HS-27A (cell line): ENCODE measurements at places on chromosomes 5 and 9.

- no peak for DNase-seq
Observed at GRCh38 chr9:71756753-71757152, 11.6 kb downstream of the CEMIP2 start.

GRCh38 chr5:71662381-71662780 lies 56.7 kb upstream of the CARTPT start:
- DNase-seq, result no peak

GRCh38 chr9:84354035-84354434 lies 13.5 kb upstream of the SLC28A3 start:
- no peak for DNase-seq

GRCh38 chr5:126143622-126144021 lies 279.6 kb upstream of the GRAMD2B start:
- DNase-seq, result no peak

DNA sequence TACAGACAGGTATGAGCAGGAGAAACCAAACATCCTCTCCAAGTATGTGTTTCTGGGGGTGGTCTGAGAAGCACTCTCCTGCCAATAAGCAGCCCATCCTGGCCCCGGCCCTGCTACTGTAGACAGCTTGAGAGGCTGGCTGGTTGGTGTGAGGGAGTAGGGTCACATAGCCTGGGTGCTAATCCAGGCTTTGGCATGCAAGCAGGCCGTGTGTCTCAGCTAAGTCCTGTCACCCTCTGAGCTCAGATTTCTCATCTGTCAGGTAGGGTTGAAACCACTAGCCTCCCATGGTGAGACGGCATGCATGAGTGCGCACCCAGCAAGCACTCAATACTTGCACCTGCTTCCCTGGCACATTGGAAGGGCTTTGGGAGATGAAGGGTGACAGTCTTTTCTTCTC lies 49.8 kb upstream of the PHYKPL start:
- no peak for DNase-seq
